Left colon (tissue), 2 donors: ENCODE measurements at places on chromosomes 4 and X.
A peak's percentile ranks its signal among the peaks of the same experiment; 100 is the strongest.

- DNase-seq, result no peak
Observed at GRCh38 chr4:111997785-111998184, 147.5 kb upstream of the FAM241A start.

DNA sequence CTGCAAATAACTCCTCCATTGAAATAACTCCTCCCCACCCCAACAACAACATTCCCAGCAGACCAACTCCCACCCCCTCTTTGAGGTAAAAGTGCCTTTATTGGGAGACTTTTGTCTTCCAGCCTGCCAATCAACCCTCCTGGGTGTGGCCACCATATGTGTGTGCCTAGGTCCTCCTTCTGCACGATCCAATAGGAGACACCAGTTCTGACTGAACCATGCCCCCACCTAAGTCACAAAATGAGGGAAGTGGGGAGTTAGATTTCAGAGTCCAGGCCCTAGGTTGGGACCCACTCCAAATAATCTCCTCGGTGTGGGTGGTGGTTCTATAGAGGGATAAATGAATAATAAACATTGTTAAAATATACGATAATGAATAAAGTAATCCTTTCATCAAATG lies 3.0 kb downstream of the PLP2 start:
- DNase-seq, result no peak

- no peak for DNase-seq
Observed at GRCh38 chr4:29423836-29424721, 1296.1 kb upstream of the PCDH7 start.

DNA sequence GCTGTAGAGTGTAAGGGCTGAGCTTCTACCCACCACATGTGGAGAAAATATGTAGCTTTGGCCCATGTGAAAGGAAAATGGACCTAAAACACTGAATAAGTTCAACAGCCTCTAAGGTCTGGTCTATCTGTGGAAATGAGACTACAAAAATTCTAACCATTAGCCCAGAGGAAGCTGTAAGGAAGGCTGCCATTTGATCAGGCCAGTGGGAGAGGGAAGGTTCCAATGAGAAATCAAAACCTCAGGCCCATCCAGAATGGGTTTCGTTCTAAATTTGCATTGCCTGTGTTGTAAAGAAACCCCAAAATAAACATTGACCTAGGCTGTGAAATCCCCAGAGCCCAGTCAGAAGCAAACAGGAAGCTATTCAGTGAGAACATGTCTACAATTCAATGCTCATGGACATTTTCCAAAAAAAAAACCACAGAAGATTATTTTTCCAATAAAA lies 320.4 kb upstream of the SLC7A11 start:
- DNase-seq, result no peak

GRCh38 chr4:29536745-29537144 lies 1183.4 kb upstream of the PCDH7 start:
- DNase-seq, result no peak

GRCh38 chr4:184826691-184827270 lies 1.0 kb upstream of the ACSL1 start:
- no peak for DNase-seq

DNA sequence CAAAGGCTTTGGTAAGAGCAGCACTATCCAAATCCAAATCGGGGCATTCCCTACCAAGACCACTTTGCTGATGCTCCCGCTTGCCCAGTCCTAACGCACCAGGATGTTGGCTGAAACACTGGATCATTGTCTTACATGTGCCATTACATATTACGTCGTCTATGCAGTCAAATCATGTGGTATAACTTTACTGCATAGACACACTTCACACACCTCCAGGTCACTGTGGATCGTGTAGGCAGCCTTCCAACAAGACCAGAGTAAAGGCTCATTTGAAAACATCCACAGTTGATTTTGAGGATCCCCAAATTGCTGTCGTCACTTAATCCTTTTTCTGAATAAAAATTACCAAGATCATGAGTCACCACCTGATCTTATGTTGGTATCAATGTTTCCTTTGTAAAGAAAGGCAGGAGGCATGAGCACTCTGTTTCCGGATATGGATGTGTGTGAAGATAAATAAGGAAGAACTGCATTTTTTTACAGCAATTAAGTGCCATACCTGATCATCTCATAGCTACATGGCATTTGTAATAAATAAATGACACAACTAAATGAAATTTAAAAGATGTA lies 18.5 kb downstream of the TENM3 start:
- no peak for DNase-seq

GRCh38 chrX:128698573-128699181 lies 646.5 kb upstream of the ACTRT1 start:
- DNase-seq, result no peak

DNA sequence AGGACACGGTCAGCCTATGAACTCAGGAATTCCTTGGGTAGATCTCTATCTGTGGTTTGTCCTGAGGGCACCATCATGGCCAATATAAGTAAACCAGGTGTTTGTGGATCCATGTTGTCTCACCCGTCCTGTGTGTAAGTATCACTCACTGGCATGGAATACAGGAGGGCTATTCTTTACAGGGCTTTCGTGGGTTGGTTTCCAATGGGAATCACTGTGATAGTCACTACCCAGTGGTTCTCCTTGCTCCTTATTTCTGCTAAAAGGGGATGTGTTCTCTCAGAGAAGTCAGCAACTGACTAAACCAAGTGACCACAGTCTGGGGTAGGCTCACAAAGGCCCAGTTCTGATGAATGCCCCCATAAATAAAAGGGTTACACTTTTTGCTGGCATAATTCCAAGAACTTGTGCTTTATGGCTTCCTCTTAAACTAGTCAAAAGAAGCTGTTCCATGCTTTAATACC lies 236.7 kb upstream of the JADE1 start:
- DNase-seq, result no peak

DNA sequence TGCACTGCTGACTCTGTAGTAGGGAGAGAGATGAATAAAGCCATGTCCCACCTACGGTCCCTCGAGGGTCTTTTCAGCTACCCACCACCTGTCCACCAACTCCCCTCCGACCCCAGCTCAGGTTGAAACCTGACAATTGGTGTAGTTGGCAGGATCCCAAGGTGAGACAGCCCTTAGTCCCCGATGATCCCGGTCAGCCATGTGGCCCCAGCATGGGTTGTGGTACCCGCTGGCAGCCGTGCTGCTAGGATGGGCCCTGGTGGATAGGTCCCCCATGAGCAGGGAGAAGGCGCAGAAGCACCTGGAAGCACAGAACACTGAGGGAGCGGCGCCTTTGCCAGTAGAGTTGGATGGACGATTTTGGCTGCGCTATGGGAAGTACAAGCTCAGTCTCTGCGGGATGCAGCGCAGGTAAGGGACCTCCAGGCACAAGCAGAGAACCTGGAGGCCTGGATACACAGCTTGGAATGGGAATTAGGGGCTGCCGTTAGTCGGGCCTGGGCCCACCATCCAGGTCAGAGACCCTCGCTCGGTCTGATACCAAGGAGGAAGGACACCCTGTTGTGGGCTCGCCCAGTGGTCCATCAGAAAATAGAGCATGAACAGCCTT lies 694.6 kb upstream of the AGA start:
- DNase-seq, result no peak

DNA sequence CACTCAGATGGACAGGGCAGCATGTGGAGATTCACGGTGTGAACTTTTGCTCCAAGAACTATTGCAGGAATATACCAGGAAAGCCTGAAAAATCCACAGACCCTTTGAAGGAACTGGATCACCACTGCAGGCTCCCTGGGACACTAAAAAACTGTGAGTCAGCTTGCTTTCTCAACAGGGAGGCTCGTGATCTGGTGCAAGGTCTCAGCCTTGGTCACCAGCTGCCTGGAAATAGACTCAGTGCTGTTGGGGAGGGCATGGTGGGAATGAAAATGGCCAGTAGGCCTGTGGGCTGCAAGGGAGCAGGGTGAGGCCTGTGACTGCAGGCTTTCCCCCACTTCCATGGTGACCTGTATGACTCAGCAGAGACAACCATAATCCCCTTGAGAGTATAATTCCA lies 426.4 kb upstream of the RPS6KA3 start:
- no peak for DNase-seq

GRCh38 chr4:173503330-173504180 lies 26.5 kb downstream of the HAND2 start:
- no peak for DNase-seq

DNA sequence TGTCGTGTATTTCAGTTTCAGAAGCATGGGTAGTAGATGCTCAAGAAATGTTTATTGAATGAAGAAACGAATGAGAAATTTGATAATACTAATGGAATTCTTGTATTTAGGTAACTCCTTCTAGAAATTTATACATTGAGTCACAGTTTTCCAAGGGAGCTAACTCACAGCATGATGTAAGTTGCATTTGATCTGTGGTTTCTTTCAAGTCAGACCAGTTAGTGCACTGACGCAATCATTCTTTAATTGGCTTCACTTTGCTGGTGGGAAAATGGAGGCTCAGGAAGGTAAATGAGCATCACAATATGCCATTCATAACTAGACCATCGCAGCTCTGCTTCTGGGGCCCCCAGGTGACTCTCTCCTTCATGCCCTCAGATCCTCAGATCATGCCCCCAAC lies 17.3 kb upstream of the CWH43 start:
- DNase-seq, result no peak

DNA sequence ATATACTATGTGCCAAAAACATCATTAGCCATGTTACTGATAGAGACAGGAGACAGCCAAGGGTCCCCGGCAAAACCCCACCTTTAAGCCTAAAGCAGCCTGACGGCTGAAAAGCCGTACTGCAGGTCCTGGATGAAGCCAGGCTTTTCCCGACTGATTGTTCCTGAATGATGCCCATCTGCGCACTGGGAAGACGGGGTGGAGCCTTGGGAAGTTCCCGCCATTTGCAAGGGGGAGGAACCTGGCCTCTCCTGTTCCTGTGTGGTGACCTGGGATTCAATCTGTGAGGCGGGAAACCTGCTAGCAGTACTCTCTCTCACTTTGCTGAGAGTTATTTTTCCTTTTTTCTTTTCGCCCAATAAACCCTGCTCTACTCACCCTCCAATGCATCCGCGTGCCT lies 15.1 kb upstream of the CAMK2D start:
- DNase-seq, result no peak

DNA sequence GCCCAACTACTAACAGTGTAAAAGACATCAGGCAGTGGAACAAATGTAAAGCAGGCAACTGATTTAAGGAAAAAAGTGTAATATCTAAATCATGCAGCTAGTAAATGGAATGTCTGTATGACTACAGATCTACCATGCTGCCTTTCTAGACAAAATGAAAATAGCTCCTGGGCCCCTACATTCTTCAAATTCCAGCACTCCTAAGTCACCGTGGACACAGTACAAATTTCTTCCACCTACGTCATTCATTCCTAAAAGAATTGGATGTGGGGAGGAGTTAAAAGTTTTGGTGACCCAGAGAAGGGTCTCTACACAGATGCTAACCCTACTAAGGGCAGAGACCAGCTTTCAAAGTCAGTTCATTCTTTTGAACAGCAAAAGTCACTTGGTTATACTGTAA lies 137.2 kb upstream of the ARHGEF9 start:
- no peak for DNase-seq

DNA sequence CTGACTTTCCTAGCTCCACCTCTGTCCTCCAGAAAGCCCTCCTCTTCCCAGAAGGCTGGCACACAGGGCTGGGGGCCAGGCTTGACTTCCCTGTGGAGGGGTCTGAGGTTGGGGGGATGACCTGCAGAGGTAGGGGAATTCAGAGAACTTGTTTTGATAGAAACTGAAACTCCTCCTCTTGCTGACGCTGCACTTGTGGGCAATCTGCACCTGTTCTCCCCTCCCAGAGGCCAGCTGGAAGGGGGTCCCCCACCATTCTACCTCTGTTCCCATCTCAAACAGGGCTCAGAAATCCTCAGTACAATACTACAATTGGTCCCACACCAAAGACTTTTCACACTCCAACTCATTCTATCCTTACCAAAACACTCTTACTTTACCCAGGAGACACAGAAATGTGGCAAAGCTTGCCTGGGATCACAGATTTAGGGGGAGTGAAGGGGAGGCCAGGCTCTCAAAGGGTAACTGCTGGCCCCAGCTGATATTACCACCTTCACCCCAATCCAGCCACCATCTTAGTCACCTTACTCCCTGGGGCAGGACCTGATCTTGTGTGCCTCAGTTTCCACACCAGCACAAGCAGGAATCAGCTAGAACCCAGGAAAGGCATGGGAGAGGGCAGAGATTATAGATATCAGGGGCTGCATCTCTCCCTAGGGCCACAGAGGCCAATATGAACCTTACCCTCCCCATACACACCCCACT lies 18.5 kb downstream of the OTUD5 start:
- peak; percentile 54 for DNase-seq

DNA sequence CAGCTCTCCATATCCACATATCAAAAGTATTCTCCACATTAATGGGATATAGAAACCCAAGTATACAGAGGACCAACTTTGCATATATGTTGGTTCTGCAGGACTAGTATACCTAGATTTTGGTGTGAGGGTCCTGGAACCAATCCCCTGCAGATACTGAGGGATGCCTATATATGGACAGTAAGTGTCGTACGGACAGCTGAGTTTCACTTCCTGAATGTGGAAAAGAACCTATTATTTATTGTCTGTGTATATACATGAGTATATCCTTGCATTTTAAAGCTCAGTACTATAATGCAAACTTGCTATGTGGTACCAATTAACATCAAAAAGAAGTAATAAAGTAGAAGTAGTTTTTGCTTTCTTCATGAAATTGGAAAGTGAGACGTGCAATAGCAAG lies 101.9 kb downstream of the FBXW7 start:
- no peak for DNase-seq

DNA sequence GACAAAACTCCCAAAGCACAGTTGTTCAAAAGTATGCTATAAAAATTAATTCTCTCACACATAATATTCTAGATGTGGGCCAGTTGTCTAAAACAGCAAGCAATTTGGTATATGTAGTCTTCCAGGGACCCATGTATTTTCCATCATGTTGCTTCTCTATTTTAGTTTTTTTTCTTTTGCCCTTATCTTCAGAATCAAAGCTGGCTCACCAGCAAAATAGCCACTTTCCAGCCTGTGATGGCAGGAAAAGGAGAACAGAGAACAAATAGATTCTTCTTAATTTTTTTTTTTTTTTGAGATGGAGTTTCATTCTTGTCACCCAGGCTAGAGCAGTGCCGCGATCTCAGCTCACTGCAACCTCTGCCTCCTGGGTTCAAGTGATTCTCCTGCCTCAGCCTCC lies 680.8 kb upstream of the TENM3 start:
- no peak for DNase-seq

- peak; percentile 97 for DNase-seq
Observed at GRCh38 chr4:1289207-1290164, at the start of gene MAEA. TSS of gene MAEA (plus strand) at chr4:1289891. CDS start at chr4:1289914, 23 bp downstream.

DNA sequence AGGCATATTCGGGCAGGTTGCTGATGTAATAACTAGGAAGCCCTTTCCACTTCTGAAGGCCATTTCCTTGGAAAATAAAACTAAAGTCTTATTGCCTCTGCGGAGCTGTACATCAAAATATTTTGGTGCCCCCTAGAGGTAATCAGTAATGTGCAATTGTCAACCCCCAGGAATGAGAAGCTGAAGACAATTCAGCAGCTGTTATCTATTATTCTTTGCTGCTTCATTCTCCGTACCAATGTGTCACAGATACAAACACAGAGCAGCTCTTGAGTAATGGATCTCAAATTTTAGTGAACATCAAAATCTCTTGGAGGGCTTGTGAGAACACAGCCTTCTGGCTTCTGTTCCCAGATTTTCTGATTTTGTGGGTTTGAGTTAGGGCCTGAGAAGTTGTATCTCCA lies 3.5 kb upstream of the SLIT2 start:
- no peak for DNase-seq

- DNase-seq, result no peak
Observed at GRCh38 chrX:2435465-2435864, 65.3 kb downstream of the DHRSX start.
